ENCODE measurements at places on chromosomes 12 and 14.
A peak's percentile ranks its signal among the peaks of the same experiment; 100 is the strongest.

DNA sequence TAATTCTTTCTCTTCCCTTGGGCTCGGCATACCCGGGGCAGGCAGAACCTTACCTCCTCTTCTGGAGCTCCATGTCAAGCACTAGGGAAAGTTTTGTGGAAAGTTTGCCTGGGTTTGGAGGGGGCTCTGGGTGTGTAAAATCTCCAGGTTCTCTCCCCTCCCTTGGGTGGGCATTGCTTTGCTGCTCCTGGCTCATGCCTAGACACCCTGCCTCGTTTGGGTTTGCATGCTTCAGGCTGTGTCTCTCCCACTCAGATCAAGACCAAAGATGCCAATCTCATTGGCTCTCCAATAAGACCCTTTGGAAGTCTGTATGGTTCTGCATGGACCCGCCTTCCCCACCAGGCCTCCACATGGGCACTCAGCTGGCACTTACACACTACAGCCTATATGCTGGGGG, 6.2 kb upstream of the KRT2 start:
- no peak for DNase-seq

DNA sequence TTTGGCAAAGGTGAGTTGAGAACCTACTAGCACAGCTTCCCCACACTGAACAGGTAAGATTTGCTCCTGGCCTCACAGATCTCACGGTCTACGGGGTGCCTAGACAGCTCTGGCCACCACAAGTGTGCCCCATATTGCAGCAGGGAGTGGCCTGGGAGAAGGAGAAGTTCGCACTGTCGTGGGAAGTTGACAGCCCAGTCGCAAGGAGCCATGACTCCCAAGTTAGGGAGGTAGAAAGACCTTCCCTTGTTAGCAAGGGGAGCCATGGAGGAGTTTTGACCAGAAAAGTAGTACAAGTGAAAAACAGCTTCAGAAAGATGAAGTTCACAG, 316.3 kb downstream of the BCL11B start:
- DNase-seq, result no peak

DNA sequence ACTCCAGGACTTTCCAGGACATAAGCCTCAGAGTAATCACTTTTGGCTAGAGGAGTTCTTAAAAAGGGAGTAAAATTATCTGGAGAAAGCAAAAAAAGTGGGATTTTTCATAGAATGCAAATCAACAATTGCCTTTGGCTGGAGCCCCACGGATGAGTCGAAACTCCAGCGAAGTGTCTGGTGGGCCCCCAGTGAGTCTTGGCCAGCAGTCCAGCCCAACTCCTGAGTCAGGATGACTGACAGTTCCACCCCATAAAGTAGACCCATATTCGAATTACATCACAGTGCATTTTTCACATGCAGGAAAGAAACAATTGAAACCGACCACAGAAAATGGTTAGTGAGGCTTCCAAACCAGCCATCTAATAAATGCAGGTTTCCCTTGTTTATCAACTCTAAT, 265.7 kb downstream of the BCL11B start:
- no peak for DNase-seq

- DNase-seq, result no peak
Measured at GRCh38 chr14:74348241-74348734, at the start of gene VRTN. VRTN (plus strand) TSS chr14:74348471; CDS start chr14:74356784, 8,313 bp downstream.

- no peak for DNase-seq
Measured at GRCh38 chr14:90405101-90405500, 8.3 kb downstream of the CALM1 start.

DNA sequence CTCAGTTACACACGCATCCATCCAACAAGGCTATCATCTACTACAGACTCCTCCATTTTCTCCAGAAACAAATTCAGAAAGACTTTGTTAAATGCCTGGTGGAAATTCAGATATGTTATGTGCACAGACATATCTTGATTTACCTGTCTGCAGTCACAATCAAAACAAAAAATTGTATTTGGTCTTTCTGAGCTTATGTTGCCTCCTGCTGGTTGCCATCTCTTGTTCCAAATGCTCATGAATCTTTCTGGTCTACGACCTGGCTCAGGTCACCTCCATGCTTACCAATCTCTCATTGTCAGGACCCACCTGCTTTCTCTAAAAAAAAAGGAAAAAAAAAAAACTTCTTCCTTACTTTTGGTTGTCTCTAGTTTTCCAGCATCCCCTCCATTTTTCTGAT, 169.2 kb upstream of the PLXNC1 start:
- DNase-seq, result peak; percentile 28

DNA sequence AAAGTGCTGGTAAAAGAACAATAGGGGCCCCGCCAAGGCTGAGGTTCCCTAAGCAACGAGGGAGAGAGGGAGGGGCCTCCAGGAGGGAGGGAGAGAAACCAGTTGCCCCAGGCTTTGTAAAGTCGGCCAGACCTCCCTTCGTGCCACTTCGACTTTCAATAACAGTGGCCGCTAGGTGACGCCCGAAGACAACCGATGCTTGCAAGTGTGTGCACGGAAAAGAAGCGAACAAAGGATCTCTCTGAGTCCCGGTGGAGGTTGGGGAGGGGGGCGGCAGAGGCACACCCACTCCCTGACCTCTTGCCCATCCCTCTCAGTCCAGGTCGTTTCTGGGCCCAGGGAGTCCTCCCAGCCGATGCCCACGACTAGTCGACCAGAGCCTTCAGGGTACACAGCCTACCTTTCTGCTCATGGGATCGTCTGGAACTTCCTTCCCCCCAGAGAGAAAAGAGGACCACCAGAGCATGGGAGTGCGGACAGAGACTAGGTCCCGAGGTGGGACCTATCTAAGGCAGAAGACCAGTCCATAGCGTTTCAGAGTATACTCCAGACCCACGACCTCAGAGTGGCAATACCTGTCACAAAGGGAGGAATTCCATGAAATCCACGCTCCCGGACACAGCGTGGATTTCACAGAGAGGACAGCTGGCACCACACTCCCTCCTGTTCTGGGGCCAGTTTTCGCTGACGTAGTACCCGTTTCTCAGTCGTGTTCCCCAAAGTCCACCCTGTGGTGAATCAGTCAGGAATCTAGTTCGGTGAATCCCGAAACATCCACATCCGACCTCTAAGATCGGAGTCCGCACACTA, 262.7 kb upstream of the ALG10B start:
- DNase-seq, result no peak

GRCh38 chr12:57173089-57173488, 25.7 kb upstream of the LRP1-AS start:
- DNase-seq, result no peak

DNA sequence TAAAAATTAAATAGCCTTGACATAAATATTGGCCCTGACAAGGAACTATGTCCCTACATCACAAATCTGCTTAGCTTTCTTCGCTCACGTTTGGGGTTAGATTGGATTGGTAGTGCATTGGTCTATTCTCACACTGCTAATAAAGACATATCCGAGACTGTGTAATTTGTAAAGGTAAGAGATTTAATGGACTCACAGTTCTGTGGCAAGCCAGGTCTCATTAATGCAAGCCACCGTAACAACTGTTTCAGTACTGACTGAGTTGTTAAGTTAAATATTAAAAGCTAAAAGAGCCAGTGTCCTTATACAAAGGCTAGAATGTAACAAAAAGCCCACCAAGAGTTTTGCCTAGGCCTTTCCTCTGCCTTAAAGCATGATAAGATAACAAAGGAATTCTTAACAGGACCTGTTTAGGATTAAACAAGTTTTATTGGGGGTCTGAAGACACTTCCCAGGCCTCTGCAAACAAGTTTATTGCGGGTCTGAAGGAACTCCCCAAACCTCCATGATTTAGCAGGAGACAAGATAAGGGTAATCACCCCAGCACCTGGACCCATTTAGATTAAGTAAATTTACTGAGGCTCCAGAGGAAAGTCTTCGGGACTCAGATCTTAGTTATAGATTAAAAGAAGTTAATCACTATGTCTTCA, 88.2 kb upstream of the PTGDR start:
- no peak for DNase-seq

DNA sequence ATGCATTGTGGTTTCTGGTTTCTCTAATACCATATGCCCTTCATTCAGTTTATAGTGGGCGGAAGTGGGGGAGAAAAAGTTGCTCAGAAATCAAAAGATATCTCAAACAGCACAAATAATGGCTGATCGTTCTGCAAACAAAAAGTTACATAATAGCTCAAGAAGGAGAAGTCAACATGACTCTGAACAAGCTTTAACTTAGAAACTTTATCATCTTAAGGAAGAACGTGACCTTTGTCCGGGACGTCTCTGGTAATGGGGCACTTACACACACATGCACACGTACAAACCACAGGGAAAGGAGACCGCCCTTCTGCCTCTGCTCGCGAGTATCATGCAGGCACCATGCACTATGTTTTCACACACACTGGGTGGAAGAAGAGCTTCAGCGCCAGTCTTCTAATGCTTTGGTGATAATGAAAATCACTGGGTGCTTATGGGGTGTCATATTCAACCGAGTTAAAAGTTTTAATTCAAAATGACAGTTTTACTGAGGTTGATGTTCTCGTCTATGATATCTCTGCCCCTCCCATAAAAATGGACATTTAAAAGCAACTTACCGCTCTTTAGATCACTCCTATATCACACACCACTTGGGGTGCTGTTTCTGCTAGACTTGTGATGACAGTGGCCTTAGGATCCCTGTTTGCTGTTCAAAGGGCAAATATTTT, 4.7 kb downstream of the FOS start:
- DNase-seq, result no peak

GRCh38 chr12:116636608-116637519, 77.7 kb downstream of the MAP1LC3B2 start:
- DNase-seq, result no peak

DNA sequence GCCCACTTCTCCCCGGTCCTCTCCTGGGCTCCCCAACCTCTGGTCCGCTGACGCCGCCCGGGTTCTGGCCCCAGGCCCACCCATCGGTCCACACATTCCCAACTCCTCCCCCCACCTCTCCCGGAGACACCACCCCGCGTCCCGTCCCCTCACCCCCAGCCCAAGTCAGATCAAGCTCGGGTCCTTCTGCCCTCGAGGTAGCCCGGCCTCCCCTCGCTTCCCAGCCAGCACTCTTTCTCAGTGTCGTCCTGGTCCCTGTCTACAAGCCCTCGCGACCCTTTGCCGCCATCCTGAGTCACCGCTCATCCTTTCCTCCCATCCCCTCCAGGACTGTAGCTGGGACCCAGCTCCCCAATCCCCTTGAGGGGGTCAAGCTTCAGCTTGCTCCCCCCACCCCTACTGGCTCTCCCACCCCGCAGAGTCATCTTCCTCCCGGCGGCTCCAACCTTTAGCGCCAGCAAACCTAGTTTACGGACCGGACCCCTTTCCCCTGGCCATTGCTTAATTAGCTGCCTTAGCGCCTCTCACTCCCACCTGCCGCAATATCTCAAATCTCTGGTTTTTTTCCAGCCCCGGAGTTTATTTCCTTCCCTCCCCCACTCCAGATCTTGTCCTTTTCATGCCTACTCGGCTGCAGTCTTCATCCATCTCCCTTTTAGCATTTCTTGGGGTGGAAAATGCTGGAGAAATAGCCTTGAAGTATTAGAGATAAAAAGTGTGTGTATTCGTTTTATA, 1.1 kb downstream of the PPP4R4 start:
- DNase-seq, result no peak

GRCh38 chr14:41872931-41873685, 266.4 kb downstream of the LRFN5 start:
- DNase-seq, result no peak

- no peak for DNase-seq
Measured at GRCh38 chr14:22232933-22233332, 356.1 kb downstream of the DAD1 start.

GRCh38 chr14:101711041-101711856, 50.3 kb upstream of the PPP2R5C start:
- DNase-seq, result no peak

GRCh38 chr12:131962069-131962468, 12.3 kb downstream of the EP400 start:
- DNase-seq, result no peak

- no peak for DNase-seq
Measured at GRCh38 chr14:41313196-41313595, 293.5 kb upstream of the LRFN5 start.

DNA sequence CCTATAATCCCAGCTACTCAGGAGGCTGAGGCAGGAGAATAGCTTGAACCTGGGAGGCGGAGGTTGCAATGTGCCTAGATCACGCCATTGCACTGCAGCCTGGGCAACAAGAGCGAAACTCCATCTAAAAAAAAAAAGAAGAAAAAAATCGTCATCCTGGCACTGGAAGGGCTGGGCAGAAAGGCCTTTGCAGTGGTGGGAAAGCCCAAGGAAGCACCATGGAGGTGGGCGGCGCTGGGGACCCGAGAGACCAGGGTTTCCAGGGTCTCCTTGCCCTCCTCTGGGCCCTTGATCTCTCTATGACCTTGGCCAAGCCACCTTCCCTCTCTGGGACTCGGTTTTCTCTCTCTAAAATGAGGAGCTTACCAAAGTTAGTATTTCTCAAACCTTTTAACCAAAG, 65.4 kb downstream of the LGMN start:
- DNase-seq, result no peak

DNA sequence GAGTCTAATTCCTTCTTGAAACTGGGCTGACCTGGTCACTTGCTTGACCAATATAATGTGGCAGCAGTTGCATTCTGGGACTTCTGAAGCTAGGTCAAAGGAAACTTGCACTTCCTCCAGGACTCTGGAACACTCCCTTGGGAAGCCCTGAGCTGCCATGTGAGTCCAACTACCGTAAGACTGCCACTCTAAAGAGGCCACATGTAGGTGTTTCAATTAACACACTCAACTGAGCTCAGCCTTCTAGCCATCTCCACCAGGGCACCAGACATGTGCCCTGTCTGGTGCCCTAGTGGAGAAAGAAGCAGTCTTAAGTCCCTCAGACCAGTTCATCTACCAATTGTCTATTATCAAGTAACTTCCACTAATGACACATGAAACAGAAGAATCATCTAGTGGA, 6.1 kb upstream of the TEP1 start:
- DNase-seq, result no peak

GRCh38 chr14:24712909-24713308, 78.9 kb upstream of the GZMB start:
- DNase-seq, result no peak

DNA sequence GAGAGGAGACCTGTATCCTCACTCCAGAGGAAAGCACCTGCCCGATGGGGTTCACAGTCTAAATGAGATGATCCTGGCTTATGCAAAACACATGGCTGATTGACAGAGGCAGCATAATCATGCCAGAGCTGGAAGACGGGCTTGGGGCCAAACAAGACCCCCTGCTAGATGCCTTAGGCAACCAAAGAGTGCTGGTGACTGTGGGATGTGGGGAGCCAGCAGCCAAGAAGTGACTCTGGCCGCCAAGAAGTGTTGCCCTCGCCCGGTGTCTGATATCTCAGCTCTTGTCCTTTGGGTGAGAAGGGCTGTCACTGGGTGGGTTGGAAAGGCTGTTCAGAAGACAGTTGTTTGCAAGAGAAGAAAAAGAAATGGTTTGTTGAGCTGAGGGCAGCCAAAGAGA, 56.7 kb downstream of the PLEKHG3 start:
- no peak for DNase-seq

DNA sequence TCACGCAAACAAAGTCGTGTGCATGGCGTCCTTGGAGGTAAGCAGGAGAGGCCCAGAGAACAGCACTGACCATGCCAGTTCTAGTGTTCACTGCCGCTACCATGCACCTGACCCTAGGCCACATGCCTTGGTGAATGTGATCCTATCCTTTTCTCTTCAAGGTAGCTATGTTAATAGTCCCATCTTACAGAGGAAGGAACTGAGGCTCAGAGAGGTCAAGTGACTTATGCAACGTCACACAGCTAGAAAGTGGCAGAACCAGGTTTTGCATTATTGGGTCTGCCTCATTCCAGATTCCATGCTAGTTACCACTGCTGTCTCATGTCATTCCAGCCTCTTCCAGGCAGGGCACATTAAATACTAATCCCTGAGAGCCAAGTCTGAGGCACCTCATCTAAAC, 85.2 kb downstream of the FOXN4 start:
- DNase-seq, result no peak
